Activated naive CD4-positive, alpha-beta T cell (primary cell): ENCODE measurements at places on chromosomes 1 and 21.

GRCh38 chr1:21022279-21023040 lies 154.2 kb downstream of the EIF4G3 start:
- DNase-seq: no peak

GRCh38 chr1:33377756-33378155 lies 53.1 kb downstream of the PHC2 start:
- no peak for DNase-seq

DNA sequence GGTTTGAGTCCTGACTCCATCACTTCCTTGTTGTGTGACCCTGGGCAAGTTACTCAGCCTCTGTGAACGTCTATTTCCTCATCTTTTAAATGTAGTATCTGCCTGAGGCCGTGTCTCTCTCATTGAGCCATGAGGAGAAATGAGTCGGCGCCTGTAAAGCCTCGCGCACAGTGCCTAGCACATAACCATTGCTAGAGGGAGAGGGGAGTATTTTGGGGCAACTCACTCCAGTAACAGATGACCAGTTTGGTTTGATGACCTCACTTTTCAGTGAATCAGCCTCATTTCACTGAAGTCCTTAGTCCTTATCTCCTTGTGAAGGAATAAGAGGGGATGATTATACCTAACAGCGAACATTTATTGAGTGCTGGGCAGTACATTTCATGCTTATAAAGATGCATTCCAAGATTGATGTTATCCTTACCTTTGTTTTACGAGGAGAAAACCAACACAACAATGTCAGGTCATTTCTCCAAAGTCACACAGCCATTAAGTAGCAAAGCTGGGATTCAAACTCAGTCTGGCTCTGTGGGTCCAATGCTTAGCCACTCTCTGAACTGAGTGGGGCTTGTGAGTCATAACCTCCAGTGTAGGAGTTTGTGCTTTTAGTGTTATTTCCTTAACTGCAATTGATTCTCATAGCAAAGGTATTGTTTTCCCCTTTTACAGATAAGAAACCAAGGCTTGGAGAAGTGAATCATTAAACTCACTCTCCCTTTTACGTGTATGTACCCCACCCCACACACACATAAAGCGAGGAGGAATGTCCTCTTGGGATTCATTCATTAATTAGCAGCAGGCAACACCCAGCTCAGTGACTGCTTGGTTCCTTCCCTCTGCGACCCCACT lies 25.9 kb downstream of the KCNC4 start:
- DNase-seq: no peak

GRCh38 chr1:47774986-47775834 lies 222.0 kb downstream of the TRABD2B start:
- DNase-seq: no peak

DNA sequence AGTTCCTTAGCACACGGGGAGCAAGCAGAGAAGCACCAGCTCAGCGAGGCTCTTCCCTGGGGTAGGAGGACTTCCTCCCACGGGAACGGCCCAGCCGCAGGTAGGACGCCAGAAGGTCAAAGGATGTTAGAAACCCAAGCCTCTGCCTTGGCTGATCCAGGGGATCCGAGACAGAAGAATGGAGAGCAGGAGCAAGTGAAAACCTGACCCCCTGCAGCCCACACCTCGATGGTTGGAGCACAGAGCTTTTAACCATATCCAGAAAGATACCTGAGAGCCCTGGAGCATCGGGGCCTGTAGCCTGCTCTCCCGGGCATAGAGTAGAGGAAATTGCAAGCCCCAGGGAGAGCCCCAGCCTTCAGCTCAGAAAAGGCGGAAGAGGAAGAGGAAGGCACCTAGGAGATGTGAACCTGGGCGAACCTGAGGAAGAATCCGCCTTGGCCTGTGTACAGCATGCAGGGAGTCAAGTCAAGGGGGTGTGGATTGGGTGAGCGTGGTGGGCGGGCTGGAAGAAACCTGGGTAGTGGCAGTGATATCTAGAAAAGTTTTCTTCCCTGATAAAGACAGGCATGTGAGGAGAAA lies 76.3 kb downstream of the PSMG1 start:
- no peak for DNase-seq

DNA sequence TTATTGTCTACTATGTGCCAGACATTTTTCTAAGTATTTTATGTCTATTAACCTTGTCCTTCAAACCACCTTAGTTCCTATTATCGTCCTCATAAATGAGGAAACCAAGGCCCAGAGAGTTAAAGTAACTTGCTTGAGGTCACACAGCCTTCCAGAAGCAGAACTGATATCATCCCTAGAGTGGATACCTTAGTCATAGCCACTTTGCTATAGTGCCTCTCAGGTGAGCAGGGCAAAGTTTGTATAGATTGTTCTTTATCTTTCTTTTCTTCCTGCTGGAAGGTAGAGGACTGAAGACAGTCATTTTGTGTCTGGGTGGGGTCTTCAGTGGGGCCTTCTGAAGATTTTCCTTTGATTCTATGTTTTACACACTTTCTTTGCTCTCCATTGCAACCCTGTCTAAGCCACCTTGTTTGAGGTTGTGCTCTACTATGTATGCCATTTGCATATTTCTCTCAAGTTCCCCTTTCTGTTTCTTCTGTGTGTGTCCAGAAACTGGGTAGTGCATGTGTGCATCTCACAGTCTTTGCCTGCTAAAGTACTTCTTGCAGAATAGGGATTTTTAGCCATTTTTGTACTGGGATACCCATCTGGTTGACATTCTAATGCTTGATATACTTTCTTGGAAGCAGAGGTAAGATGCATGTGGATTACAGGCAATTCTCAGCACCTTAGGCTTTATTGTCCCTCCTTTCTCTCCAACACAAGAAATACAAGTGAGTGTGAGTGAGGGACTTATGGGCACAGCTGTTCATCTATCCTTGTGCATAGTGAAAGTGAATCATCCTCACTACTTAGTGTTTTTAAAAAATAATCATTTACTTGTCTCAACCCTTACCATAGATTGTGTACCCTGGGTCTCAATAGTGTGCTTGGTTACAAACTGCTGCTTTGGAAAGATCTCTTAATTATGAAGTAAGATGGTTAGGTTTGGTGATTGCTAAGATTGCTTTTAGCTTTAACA lies 207.6 kb upstream of the HMCN1 start:
- DNase-seq: no peak

GRCh38 chr1:15260418-15261154 lies 13.6 kb downstream of the FHAD1 start:
- DNase-seq: no peak

- no peak for DNase-seq
Observed at GRCh38 chr1:36446271-36446670, 4.0 kb downstream of the OSCP1 start.

DNA sequence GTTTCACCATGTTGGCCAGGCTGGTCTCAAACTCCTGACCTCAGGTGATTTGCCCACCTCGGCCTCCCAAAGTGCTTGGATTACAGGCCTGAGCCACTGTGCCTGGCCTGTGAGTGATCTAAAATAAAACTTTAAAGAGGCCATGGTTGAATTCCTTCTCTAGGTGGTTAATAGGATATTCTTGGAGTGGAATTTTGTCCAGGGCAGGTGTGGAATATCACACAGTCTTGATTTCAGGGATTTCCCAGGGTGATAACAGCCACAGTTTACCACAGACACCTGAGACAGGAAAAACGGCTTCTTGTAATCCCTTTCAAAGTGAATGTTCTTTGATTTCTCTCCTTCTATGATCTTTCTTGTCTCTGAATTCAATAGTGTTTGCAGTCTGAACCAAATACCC lies 32.1 kb upstream of the C1orf21 start:
- no peak for DNase-seq

DNA sequence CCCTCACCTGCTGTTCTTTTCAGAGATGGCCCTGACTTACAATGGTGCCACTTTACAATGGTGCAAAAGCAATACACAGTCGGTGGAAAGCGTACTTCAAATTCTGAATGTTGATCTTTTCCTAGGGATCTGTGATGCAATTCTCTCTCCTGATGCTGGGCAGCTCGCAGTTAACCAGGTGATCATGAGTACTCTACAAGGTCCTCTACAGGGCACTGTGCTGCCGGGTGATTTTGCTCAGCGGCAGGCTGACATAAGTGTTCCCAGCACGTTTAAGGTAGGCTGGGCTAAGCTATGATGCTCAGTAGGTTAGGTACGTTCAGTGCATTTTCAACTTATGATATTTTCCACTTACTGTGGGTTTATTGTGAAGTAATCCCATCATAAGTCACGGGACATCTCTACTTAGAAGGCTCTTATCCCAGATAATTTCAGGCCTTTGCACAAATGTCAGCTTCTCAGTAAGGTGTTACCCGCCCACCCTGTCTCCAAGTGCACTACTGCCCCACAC lies 126.5 kb downstream of the KCNN3 start:
- DNase-seq: no peak

DNA sequence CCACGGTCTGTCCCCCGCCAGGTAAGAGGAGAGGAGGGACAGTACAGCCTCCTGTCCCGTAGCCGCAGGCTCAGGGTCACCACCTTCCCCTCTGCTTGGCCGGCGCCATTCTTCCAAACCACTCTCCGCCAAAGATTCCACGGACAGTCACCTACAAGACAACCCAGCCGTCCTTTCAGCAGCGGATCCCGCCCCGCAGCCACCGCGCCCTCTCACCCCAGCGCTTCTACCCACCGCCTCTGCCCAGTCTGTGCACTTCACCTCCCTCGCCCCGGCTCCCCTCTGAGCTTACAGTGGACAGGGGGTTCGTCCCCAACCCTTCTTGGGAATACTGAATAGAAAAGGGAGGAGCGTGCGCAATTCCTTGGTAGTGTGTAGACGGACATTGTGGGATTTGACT lies 319.6 kb downstream of the FAM72C start:
- DNase-seq: no peak

GRCh38 chr1:27606708-27607238 lies 2.8 kb upstream of the AHDC1 start:
- DNase-seq: no peak

- no peak for DNase-seq
Observed at GRCh38 chr1:119467857-119468668, 38.9 kb upstream of the HSD3B1 start.

- DNase-seq: peak; percentile 95
Observed at GRCh38 chr1:85259118-85259911, at the start of gene C1orf52. Gene C1orf52, minus strand, starts transcription at chr1:85259662. Its CDS starts 29 bp downstream, at chr1:85259633.

DNA sequence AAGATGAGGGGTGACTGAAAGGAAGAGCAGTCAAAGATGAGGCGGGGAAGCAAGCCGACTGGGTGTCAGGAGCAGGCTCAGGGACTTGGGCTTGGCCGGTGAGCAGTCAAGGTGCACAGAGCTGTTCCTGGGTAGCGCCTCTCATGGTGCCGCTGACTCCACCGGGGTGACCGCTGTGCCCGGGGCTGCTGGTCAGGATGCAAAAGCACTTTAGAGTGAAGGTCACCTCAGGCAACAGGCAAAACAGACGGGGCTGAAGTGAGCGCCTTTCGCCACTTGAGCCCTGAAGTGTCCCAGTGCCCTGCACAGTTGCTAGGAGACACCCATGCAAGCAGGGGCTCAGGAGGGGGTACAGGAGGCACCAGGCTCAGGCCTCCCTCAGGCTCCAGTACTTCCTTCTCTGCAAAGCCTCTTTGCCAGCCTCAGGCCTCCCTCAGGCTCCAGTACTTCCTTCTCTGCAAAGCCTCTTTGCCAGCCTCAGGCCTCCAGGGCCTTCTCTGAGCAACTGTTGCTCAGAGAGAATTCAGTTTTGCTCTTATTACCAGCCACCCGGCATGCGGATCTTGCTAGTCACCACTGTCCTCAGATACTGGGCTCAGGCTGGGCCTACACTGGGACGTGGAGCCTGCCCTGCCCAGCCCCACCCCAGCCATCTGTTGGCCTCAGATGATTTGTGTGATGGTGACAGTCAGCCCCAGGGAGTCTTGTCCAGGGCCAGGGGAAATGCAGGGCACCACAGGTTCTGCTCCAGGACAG lies 99.7 kb upstream of the IRF2BP2 start:
- no peak for DNase-seq

DNA sequence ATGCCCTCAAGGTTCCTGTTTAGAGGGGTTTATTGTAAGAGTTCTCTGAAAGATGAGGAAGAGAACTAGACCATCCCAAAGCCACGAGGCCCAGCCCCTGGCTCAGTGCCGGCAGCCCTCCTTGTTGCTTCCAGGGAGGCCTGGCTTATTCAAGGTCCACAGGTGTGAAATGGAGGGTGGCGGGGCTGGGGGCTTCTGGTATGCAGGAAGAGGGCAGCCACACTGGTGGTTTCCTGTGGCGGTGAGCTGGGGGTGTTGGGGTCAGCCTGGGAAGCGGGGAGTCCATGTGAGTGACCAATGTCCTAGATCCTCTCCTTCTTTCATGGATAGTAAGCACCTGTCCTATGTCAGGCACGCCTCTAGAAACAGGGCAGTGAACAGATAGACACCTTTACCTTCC lies 138.2 kb downstream of the CAMTA1 start:
- no peak for DNase-seq

GRCh38 chr1:59682396-59683080 lies 132.2 kb upstream of the HOOK1 start:
- no peak for DNase-seq

DNA sequence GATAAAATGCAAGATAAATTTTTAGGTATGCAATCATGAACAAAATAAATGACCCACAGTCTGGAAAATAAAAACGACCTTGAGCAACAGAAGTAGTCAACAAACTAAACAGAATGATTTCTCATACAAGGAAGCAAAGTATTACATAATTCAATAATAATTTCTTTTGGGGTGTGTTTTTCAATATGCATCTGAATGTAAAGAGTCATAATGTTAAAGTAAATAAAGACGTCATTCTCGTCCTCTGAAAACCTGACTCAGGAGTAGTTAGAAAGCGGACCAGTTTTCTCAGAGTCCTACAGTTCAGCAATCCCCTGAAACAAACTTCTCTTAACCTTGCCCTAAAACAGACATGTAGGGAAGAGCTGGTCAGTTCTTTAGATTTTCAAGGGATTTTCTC lies 18.6 kb downstream of the CDC42BPA start:
- DNase-seq: no peak

DNA sequence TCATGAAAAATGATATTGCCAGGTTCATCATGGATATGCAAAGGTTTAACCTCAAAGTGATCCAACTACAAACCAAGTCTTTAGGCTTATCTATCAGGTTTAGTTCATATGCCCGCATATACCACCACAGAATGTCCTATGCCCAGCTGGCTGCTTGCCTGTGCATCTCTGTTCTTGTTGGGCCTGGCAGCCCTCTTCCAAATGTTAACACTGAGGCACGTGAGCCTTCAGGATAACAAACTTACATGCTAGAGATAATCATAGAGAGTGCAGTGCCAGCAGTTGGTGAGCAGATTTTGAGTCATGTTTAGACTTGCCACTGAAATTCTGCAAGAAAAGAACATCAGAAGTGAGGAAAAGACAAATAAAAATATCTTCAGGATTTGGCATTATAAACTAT lies 607.9 kb upstream of the TMPRSS15 start:
- no peak for DNase-seq

- no peak for DNase-seq
Observed at GRCh38 chr1:226128487-226129075, 58.0 kb downstream of the ACBD3 start.

GRCh38 chr1:99623554-99623953 lies 22.4 kb upstream of the PALMD start:
- DNase-seq: no peak

DNA sequence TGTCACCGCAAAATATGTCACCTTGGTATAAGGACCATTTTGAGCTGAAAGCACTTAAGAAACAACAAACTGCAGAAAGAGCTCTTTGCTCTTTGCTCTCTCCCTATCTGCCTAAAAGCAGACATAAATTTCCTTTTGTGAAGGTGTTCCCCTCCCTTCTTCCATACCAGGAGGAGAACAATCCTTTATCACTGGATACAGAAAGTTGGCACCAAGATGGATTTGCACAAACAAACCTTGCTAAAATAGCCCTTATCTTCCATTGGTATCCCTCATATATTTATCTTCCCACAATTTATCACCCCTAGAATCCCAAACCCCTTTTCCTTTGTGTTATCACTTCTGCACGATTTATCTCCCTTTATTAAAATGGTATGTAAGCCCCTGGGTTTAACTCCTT lies 51.4 kb downstream of the DPYD start:
- DNase-seq: no peak
